Fibroblast of lung (primary cell): ENCODE measurements at places on chromosomes 4 and X. TPM values are rescaled to one million over a fixed set of nuclear protein-coding genes. Genes with fewer than 3 reads are reported as not detected.

- no peak for DNase-seq
Measured at GRCh38 chr4:68359508-68359907, 9.6 kb upstream of the YTHDC1 start.

MGARP gene
- 12.3 and 15.2 TPM in 2 replicates for total RNA-seq

TMEM144 gene
- 2.3 and 4.6 TPM in 2 replicates for total RNA-seq

KCNIP4 gene
- not detected in 2 replicates for total RNA-seq

CENPC gene
- total RNA-seq: 10.5 and 15.4 TPM in 2 replicates

GLRA3 gene
- total RNA-seq: not detected in 2 replicates

- DNase-seq: no peak
Measured at GRCh38 chr4:20825505-20825904, 125.2 kb downstream of the PACRGL start.

DNA sequence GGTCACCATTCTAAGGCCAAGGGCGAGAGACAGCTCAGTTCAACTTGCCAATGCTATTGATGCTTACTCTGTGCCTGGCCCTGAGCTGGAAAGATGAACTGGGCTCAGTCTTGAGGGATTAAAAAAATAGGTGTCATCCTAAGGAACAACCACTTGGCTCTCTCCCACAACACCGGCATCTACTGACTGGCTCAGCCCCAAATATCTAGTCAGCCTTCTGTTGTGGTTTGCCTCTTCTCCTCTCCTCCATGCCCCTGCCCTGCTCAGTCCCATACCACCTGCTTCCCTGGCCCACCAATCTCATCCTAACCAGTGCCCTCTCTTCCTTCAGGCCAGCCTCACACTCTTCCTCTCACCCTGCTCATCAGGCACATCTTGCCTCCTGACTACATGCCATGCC is 29.6 kb downstream of the KDM5C start:
- DNase-seq: no peak

DNA sequence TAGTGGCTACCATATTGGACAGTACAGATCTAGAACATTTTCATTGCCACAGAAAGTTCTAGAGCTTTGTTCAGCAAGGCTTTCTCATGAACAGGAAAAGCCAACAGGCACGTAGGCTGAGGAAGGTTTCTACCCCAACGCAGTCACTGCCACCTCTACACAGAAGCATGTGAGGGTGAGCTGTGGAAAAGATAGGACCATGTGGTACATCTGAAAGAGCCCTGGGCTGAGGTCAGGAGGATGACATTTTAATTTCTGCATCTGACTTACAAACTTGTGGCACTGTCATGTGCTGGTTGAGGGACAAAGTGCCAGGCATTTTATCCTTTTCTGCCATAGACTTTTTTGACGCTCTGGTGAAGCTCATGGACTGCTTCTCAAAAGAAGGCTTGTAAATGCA is 454.2 kb downstream of the BCOR start:
- no peak for DNase-seq

DNA sequence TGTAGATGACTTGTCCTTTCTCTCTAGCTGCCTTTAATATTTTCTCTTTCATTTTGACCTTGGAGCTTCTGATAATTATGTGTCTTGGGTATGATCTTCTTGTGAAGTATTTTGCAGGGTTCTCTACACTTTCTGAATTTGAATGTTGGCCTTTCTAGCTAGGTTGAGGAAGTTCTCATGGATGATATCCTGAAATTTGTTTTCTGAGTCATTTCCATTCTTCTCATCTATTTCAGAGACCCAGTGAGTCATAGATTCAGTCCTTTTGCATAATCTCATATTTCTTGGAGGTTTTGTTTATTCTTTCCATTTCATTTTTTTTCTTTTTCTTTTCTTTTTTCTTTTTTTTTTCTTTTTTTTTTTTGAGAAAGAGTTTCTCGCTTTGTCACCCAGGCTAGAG is 585.7 kb upstream of the PABPC4L start:
- peak; percentile 28 for DNase-seq

ADAM29 gene
- total RNA-seq: not detected in 2 replicates

- peak; percentile 52 for DNase-seq
Measured at GRCh38 chrX:129540068-129540653, at the start of gene OCRL. OCRL (plus strand) TSS chrX:129540259; CDS start chrX:129540440, 181 bp downstream.

ARHGAP6 gene
- total RNA-seq: 6.9 and 11.7 TPM in 2 replicates

GRCh38 chr4:122602277-122603142 is 18.4 kb downstream of the IL21 start:
- DNase-seq: peak; percentile 82

DNA sequence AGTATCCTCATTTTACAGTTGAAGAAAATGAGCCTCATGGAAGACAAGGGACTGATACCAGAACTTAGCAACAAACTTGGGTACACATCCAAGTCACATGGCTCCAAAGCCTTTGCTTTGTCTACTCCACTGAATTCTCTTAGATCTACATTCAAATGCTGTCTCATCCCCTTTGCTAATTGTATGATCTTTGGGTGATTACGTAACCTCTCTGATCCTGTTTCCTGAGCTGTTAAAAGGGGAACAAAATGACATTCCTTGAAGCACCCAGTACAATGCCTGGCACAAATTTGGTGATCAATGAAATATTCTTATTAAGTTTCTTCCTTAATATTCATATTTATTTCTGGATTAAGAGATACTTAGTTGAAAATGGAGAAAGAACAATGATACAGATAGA is 5.9 kb upstream of the HPGD start:
- no peak for DNase-seq

GPR50 gene
- not detected in 2 replicates for total RNA-seq
